Colonic mucosa (tissue), 4 donors: ENCODE measurements at places on chromosomes 3 and 15. TPM values are rescaled to one million over a fixed set of nuclear protein-coding genes. Genes with fewer than 3 reads are reported as not detected.

The CMTM8 gene
- 11.7 TPM for total RNA-seq

DNA sequence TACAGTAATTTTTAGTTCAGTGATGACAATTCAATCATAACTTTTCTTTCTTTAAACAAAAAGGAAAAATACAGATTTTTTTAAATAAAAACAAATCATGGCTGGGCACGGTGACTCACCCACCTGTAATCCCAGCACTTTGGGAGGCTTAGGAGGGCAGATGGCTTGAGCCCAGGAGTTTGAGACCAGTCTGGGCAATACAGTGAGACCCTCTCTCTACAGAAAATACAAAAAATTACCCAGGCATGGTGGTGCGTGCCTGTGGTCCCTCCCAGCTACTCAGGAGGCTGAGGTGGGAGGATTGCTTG, 25.6 kb upstream of the ATG7 start:
- no peaks in the 10 kb centered on the region for H3K27me3 ChIP-seq
- DNase-seq, result no peak
- H3K4me1 ChIP-seq, result no peaks in the 10 kb centered on the region
- H3K36me3 ChIP-seq, result no peaks in the 10 kb centered on the region
- H3K27ac ChIP-seq, result no peak overlapping the region
- H3K4me3 ChIP-seq, result no peak overlapping the region

The ZMYND10 gene
- total RNA-seq, result 0.37 TPM

GRCh38 chr15:83306561-83306960, 22.1 kb upstream of the BNC1 start:
- H3K4me3 ChIP-seq, result no peak overlapping the region
- H3K36me3 ChIP-seq, result no peaks in the 10 kb centered on the region
- no peak for DNase-seq

GRCh38 chr3:159763602-159764489, 224.8 kb upstream of the IL12A start:
- H3K4me3 ChIP-seq, result peak overlapping the region; percentile 55
- no peaks in the 10 kb centered on the region for H3K36me3 ChIP-seq
- peaks cover 7% of the 10 kb centered on the region for H3K27me3 ChIP-seq

The SLC51B gene
- total RNA-seq, result 73.1 TPM

DNA sequence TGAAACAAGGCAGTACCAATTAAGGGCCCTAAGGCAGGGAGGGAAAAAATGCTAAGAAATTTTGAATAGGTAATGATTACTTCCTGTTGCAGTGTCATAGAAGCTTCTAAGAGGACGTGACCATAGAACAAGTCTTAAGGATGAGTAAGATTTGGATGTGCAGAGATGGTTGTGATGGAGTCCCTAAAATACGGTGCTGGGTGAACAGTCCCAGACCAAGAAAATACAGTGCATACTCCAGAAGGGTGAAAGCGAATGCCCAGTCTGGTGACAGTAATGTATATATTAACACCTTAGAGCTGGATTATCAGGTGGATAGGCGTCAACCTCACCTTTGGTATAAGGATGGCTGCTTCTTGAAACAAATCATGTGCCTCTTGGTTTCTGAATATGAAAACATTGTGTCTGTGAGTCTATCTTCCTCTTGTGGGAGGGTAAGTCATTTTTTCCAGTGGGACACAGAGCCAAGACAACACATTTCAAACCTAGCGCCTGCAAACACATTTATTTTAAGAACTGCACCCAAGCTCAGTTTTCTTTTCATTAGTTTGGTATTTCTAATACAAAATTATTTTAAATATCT, 101.2 kb upstream of the TP63 start:
- no peak overlapping the region for H3K27ac ChIP-seq
- H3K36me3 ChIP-seq, result no peaks in the 10 kb centered on the region
- H3K4me1 ChIP-seq, result no peaks in the 10 kb centered on the region
- no peaks in the 10 kb centered on the region for H3K27me3 ChIP-seq
- DNase-seq, result no peak

GRCh38 chr3:62562596-62562995, 189.2 kb upstream of the FEZF2 start:
- no peak overlapping the region for H3K4me3 ChIP-seq
- DNase-seq, result no peak
- no peaks in the 10 kb centered on the region for H3K27me3 ChIP-seq
- no peak overlapping the region for H3K27ac ChIP-seq
- H3K36me3 ChIP-seq, result no peaks in the 10 kb centered on the region
- no peaks in the 10 kb centered on the region for H3K4me1 ChIP-seq

DNA sequence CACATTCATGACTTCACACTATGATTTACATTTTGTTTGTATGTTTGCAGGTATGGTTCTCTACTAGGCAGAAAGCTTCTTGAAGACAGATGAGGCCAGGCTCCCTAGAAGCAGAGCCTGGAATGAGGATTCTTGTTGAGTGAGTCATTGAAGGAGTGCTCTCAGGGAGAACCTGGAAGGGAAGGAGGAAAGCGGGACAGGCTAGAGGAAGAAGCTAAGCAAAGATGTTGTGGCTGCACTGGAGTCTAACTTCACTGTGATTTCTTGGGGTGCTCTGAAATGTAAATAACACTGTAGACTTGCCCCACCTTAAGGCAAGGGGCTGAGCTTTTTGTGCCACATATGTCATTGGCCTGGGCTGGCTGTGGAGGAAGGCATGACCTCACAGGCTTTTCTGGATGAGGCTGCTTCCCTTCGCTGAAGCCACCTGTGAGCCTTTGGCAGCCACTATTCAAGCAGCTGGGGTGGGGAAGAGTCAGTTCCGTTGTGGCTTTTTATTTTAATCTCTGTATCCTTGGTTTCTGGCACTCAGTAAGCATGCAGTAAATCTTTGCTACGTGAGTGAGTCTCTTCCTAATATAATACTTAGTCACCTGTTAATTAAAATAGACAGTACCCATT, 307.3 kb downstream of the SV2B start:
- DNase-seq, result no peak
- H3K4me1 ChIP-seq, result no peaks in the 10 kb centered on the region
- no peak overlapping the region for H3K4me3 ChIP-seq

The CHST2 gene
- 2.5 TPM for total RNA-seq

The SMAD6 gene
- 9.4 TPM for total RNA-seq

DNA sequence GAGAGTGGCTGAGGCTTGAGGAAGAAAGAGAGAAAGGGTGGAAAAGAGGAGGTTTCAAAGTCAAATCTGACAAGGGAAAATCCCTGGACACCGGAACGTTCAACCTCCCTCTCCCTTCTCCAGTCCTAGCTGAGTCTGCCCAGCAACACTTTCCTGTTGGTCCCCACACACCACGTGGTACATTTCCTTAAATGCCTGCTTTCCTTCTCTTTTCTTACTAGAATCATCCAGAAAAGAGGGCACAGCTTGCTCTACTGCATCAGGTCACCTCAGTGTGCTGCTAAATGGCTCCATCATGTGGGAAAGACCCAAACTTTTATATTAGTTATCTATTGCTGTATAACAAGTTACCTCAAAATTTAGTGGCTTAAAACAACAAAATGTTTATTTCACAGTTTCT, 181.2 kb downstream of the NECTIN3 start:
- no peaks in the 10 kb centered on the region for H3K36me3 ChIP-seq
- H3K27me3 ChIP-seq, result no peaks in the 10 kb centered on the region

GRCh38 chr3:155404486-155404885, 111.0 kb upstream of the STRIT1 start:
- H3K27me3 ChIP-seq, result no peaks in the 10 kb centered on the region
- H3K4me3 ChIP-seq, result no peak overlapping the region
- DNase-seq, result no peak
- no peaks in the 10 kb centered on the region for H3K36me3 ChIP-seq
- no peaks in the 10 kb centered on the region for H3K4me1 ChIP-seq

- peak; percentile 19 for DNase-seq
- H3K27me3 ChIP-seq, result no peaks in the 10 kb centered on the region
- no peak overlapping the region for H3K27ac ChIP-seq
- no peaks in the 10 kb centered on the region for H3K36me3 ChIP-seq
- no peak overlapping the region for H3K4me3 ChIP-seq
These were observed 158.7 kb downstream of the USP13 start for GRCh38 chr3:179811321-179812095.

The LDHAL6B gene
- not detected for total RNA-seq

GRCh38 chr3:132174500-132174899, 139.7 kb upstream of the CPNE4 start:
- H3K36me3 ChIP-seq, result no peaks in the 10 kb centered on the region
- no peaks in the 10 kb centered on the region for H3K27me3 ChIP-seq
- no peak overlapping the region for H3K27ac ChIP-seq
- H3K4me1 ChIP-seq, result no peaks in the 10 kb centered on the region

The EXD1 gene
- total RNA-seq, result not detected

- H3K27ac ChIP-seq, result no peak overlapping the region
- no peak overlapping the region for H3K4me3 ChIP-seq
- H3K36me3 ChIP-seq, result no peaks in the 10 kb centered on the region
- H3K4me1 ChIP-seq, result peaks cover 17% of the 10 kb centered on the region
These were observed 41.8 kb downstream of the ZNF710 start for GRCh38 chr15:90042766-90043529.

GRCh38 chr3:171646357-171647133, 163.7 kb downstream of the PLD1 start:
- no peaks in the 10 kb centered on the region for H3K27me3 ChIP-seq
- H3K4me3 ChIP-seq, result no peak overlapping the region
- H3K36me3 ChIP-seq, result no peaks in the 10 kb centered on the region
- no peaks in the 10 kb centered on the region for H3K4me1 ChIP-seq
- no peak for DNase-seq
- no peak overlapping the region for H3K27ac ChIP-seq

- H3K4me3 ChIP-seq, result no peak overlapping the region
- no peaks in the 10 kb centered on the region for H3K27me3 ChIP-seq
- no peak for DNase-seq
- H3K36me3 ChIP-seq, result no peaks in the 10 kb centered on the region
- H3K27ac ChIP-seq, result no peak overlapping the region
These were observed 20.9 kb upstream of the TRH start for GRCh38 chr3:129953621-129954020.

DNA sequence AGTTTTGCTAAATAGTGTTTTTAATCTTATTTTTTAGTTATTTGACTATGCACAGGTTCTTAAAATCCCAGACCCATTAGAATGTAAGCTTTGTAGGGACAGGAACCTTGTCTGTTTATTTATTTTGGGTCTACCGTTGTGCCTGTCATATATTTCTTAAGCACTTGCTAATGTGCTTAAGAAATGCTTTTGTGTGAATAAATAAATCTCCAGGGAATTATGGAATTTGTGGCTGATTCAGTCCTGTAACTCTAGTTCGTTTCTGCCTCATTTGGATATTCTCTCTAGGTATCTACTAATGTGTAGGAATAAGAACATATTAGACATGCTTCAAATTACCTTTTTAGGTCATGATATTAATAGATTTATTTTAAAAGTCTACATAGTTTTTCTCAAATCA, 161.6 kb downstream of the LPP start:
- no peak for DNase-seq
- H3K4me1 ChIP-seq, result no peaks in the 10 kb centered on the region
- H3K4me3 ChIP-seq, result no peak overlapping the region
- H3K36me3 ChIP-seq, result no peaks in the 10 kb centered on the region
- H3K27ac ChIP-seq, result no peak overlapping the region

GRCh38 chr15:52217186-52217585, 26.0 kb upstream of the GNB5 start:
- no peaks in the 10 kb centered on the region for H3K36me3 ChIP-seq
- H3K4me1 ChIP-seq, result no peaks in the 10 kb centered on the region
- no peak overlapping the region for H3K4me3 ChIP-seq
- peak; percentile 24 for DNase-seq
- no peaks in the 10 kb centered on the region for H3K27me3 ChIP-seq

- no peak overlapping the region for H3K4me3 ChIP-seq
- DNase-seq, result no peak
- no peaks in the 10 kb centered on the region for H3K36me3 ChIP-seq
- H3K27ac ChIP-seq, result no peak overlapping the region
- no peaks in the 10 kb centered on the region for H3K4me1 ChIP-seq
These were observed 379.1 kb upstream of the PROK2 start for GRCh38 chr3:72163809-72164634.

The CFAP92 gene
- 1.2 TPM for total RNA-seq

The IP6K2 gene
- 101 TPM for total RNA-seq
